Fibroblast of gingiva (primary cell): ENCODE measurements at places on chromosomes 16 and 17.

- peak; percentile 15 for DNase-seq
Observed at GRCh38 chr16:12089492-12090150, 113.1 kb downstream of the SNX29 start.

GRCh38 chr16:78551487-78552085 is 452.1 kb downstream of the WWOX start:
- DNase-seq, result no peak

- DNase-seq, result no peak
Observed at GRCh38 chr17:32533296-32533695, 46.5 kb downstream of the CDK5R1 start.

DNA sequence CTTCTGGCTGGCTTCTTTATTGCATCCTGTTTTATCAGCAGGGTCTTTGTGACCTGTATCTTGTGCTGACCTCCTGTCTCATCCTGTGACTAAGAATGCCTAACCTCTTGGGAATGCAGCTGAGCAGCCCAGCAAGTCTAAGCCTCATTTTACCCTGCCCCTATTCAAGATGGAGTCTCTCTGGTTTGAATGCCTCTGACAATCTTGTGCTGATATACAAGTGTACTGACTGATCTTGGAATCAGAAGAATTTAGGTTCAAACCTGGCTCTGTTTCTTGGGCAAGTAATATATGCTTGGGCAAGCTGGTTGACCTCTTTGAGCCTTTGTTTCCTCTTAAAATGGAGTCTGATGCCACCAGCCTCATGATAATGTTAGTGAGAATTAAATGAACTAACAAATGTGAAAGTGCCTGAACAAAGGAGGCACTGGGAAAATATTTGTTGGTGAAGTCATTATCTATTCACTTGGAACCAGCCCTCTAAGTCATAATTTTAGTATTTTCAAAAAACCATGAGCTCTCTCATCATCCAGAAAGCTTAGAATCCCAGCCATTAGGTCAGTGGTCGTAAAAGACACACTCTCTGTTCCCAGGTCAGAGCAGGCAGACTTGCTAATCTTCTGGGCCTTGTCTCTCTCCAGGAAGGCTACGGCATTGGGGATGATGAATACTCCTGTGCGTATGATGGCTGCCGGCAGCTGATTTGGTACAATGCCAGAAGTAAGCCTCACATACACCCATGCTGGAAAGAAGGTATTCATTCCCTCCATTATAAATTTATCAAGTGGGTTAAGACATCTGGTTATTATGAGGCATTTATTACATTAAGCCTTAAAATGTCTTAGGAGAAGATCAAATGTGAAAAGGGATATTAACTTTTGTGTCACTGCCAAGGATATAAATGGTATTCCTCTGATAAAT is 18.1 kb upstream of the ARL2BP start:
- DNase-seq, result no peak
